ENCODE measurements at places on chromosomes 12 and 14.

GRCh38 chr12:52091061-52091460 is 11.6 kb downstream of the SMIM41 start:
- DNase-seq = no peak

- peak; percentile 74 for DNase-seq
Measured at GRCh38 chr12:45730348-45731189, 1.1 kb downstream of the ARID2 start.

GRCh38 chr12:89838833-89839232 is 130.2 kb upstream of the ATP2B1 start:
- DNase-seq = no peak

GRCh38 chr12:8953773-8954402 is 4.4 kb upstream of the M6PR start:
- DNase-seq = peak; percentile 46

DNA sequence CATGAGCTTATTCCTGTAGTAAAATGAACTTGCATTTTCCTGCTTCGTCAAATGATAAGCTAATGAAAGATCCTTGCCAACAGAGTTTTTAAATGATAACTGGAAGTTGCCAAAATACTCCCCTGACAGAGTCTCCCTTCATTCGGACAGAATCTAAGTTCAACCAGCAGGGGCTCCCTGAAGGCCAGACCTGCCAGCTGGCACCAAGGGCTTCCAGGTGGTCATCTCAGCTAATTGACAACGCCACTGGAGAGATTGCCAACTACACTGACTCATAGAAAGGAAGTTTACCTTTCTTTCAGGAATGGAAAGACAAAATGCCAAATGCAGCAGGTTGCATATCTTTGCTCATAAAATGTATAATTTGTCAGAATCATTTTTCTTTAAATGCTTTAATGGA is 462.8 kb downstream of the GXYLT1 start:
- no peak for DNase-seq

DNA sequence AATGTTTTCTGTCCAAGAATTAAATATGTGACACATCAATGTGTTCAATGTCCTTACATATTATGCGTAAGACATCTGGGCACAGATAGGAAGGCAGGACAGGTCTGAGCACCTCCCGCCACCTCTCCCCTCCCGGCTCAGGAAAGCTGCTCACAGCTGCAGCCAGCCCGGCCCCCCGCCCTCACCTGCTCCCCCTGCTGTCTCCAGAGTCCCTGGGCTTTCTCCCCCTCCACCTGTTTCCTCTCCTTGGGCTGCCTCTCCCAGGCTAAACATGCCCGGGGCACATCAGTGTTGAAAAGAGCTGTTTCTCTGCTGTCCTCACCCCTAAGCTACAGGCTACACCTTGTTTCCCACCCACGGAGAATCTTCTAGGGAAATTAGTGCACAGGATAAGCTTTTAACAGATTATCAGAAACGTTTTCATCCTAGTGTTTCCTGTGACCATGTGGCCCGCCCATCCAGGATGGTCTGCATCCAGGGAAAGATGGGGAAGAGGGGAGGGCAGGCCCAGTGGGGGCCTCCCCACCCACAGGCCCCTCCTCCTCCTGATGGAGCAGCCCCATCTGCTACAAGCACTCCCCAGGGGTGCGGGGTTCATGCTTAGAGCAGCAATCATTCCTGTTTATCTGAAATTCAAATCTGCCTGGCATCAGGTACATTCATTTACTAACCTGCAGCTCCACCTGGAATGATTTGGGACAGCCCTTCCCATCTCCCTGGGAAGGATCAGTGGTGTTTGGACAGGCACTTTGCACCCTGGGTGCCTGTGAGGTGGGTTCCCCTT is 273.8 kb upstream of the SFSWAP start:
- no peak for DNase-seq

- DNase-seq = no peak
Measured at GRCh38 chr12:4974217-4974616, 64.5 kb downstream of the KCNA1 start.

DNA sequence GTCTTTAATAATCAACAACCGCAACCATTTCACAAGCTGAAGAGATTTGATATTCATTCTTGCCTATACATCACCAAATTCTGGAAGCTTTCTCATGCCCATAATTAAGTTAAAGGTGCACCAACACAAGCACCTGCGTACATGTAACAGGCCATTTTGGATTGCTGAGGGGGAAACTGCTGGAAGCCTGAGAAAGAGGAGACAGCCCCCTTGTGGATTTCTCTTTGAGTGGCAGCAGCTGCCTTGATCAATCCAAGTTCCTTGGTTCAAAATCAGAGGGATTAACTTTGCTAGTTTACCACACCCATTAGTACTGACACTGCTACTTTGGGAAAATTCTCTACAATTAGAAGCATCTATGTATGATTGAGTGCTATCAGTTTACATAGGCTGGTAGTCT is 321.1 kb downstream of the NOVA1 start:
- no peak for DNase-seq

- DNase-seq = no peak
Measured at GRCh38 chr14:92459950-92460421, 53.6 kb upstream of the RIN3 start.

GRCh38 chr12:14841761-14842160 is 1.6 kb downstream of the ART4 start:
- DNase-seq = no peak

- DNase-seq = no peak
Measured at GRCh38 chr12:102965281-102966155, 8.0 kb downstream of the ASCL1 start.

- no peak for DNase-seq
Measured at GRCh38 chr14:67768219-67768618, 48.2 kb downstream of the ZFYVE26 start.

- peak; percentile 89 for DNase-seq
Measured at GRCh38 chr12:57182918-57183575, 33.5 kb upstream of the NXPH4 start.

DNA sequence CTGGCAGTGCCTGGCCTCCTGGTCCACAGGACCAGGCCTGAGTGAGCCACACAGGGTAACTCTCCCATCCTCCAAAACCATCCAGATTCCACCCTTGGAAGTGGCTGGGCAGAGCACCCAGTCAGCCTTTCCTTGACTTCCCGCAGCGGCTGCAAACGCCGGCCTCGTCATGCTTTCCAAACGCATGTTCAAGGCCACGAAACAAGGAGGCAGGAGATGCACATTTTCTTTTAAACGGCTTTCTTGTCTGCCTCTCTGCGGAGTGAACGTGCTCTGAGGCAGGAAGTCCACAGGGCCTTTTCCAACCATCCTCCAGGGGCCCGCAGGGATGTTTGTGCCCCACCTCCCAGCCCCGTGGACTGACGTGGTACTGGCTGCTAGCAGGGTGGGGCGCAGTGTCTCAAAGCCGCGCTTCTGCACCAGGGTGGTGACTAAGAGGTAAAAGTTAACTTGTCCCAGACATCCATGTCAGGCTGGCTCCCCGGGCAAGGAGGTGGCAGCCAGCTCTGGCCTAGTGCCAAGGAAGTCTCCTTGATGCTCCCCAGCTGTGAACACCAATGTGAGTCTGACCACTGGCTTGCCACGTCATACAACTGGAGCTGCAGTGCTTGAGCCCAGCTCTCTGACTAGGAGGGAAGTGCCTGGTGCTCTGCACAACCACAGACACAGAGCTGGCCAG is 45.0 kb downstream of the KCNA5 start:
- no peak for DNase-seq

GRCh38 chr14:97538749-97539410 is 741.7 kb downstream of the VRK1 start:
- no peak for DNase-seq

DNA sequence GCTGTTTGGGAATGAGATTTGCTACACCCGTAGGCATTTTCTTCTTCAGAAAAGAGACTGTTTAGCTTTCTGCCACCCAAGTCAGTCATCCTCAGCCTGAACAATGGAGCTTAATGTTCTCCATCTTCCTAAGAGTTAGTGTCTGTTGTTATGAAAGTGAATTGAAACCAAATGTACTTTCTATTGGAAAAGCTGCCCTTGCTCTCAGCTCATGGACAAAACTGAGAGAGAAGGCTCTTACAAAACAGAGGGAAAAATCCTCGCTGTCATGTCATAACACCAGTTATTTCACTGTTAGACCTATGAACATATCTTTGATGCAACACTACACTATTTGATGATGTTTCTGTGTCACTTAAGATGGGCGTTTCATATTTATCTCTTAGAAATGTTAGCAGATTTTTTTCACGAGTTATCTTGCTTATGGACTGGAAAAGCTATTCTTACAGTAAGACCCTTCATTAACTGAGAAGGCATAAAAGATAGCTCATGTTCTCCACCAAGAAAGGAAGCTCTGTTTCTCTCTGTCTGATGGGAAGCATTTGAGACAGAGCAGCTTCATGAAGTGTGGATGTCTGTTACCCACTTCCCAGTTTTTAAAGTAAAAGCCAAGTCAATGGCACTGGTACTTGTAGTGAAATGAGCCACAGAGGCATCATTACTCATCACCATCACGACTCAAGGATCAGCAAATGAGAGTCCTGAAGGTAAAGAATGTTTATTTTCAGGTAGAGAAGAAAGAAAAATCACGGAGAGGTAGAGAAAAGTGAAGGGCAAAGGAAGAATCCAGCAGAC is 483.9 kb downstream of the ZFP36L1 start:
- no peak for DNase-seq

- DNase-seq = no peak
Measured at GRCh38 chr12:51056242-51056641, 8.1 kb downstream of the LETMD1 start.

- no peak for DNase-seq
Measured at GRCh38 chr12:32217354-32218310, 111.0 kb downstream of the BICD1 start.

GRCh38 chr14:90406384-90406798 is 9.6 kb downstream of the CALM1 start:
- DNase-seq = peak; percentile 34

DNA sequence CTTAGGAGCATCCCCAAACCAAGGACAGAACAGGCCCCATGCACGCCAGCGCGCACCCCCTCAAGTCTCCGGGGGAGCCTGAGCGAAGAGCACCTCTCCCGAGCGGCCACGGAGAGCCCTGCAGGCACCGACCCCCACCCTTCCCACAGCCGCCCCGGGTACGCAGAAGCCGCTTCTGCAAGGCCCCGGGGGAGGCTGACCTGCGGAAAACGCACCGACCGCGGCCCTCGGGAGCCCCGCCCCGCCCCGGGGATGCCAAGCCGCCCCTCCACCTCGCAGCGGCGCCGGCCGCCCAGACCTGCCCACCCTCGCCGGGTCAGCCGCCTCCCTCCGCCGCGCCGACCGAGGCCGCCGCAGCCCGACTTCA is 385 bp downstream of the CAPRIN2 start:
- no peak for DNase-seq
